Stimulated activated CD4-positive, alpha-beta T cell treated with anti-CD3 and anti-CD28 coated beads, Interleukin-4, amount 100 ng/mL, for 1 hour (primary cell): ENCODE measurements at places on chromosomes 11 and 22.
A peak's percentile ranks its signal among the peaks of the same experiment; 100 is the strongest.

- peak; percentile 30 for DNase-seq
Measured at GRCh38 chr22:29202212-29203192, 3.2 kb upstream of the EMID1 start.

- no peak for DNase-seq
Measured at GRCh38 chr11:9562716-9563115, 10.8 kb upstream of the WEE1 start.

DNA sequence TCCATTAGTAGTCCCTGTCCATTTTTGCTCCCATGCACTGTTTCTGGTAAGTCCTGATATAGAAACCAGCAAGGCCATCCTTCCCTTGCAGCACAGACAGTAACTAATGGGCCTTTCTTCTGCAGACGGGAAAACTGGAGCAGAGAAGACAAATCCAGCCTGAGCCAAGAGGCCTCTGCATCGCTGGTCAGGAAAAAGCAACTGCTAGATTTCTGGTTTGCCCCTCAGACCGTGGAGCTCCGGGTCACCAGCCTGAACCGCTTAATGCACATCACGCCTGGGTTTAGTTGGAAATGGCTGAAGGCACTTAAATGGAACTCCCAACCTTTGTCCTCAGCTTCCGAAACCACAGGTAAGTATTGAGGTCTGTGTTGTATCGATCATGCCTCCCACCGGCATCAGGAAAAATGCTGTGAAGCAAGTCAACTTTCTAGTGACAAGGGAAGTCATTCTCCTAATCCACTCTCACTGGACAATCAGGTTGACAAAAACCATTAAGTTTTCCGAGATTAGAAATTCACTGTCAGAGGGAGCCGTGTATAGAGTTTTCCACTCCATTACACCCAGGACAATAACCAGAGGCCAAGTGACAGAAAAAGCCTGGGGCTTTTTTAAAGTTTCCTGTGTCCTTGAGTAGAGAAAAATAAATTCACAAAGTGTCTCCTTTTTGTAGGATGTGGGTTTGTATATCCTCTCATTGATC, 14.8 kb upstream of the LMO2 start:
- no peak for DNase-seq

DNA sequence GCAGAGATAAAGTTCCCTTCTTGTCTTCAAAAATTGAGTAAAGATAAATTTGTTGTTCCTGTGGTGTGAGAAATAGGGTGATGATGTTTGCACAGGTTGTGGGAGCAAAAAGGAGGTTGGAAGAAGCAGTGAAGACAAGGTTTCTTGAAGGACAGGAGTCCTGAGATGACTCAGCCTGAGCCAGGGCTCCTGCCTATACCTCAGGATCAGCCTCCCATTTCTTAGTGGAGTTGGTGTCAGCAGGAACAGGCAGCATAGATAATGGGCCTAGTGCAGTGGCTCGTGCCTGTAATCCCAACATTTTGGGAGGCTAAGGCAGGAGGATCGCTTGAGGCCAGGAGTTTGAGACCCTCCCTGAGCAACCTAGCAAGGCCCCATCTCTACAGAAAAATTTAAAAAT, 28.7 kb downstream of the EIF4G2 start:
- DNase-seq: no peak

- no peak for DNase-seq
Measured at GRCh38 chr11:104700609-104701008, 197.7 kb downstream of the CASP12 start.
